CD4-positive, CD25-positive, alpha-beta regulatory T cell (primary cell): ENCODE measurements at places on chromosomes 3 and 15.
A peak's percentile ranks its signal among the peaks of the same experiment; 100 is the strongest.

DNA sequence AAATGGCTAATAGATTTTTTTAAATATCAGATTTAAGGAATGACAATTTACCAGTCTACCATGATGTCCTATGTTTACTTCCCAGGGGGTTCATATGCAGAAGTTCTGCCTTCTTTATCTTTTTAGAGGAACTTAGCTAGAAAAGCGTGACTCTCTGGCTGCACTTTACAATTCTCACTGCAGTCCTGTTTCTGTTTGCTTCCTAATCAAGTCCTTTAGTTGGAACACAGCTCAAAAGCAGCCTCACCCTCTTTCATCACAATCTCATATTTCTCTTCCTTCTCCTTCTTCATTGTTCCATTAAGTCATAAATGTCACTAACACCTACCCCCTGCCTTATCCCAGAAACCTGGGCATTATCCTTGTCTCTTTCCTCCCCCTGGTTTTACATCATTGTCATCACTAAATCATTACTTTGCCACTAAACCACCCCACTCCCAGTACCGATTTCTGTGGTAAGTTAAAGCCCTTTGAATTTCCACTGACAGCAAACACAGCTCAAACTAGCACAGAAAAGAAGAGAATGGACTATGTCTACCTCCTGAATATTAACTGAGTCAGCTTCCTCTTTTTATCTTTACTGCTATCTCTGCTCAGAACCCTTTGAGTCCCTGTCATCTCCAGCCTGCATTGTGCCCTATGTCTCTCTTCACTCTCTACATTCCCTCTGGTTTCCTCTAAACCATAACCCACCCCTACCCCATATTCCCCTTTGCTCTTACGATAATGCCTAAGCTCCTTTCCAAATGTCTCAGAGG lies 13.8 kb upstream of the PPP4R2 start:
- no peak for DNase-seq

DNA sequence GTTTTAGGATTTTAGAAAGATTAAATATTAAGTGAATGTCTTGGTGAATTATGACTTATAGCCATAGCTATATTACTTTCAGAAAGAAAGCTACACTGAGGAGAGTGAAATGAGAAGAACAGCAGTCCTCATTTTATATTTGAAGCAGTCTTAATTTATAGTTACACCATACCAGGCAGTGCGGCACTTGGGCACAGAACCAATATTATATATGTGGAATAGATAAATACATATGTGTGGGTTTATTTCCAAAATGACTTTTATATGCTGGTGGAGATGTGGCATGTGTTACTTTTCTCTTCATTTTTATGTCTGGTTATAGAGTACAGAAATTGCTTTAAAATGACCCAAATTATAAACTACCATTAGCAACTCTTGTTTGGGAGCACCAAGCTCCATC lies 759.5 kb downstream of the GRM7 start:
- DNase-seq: no peak

DNA sequence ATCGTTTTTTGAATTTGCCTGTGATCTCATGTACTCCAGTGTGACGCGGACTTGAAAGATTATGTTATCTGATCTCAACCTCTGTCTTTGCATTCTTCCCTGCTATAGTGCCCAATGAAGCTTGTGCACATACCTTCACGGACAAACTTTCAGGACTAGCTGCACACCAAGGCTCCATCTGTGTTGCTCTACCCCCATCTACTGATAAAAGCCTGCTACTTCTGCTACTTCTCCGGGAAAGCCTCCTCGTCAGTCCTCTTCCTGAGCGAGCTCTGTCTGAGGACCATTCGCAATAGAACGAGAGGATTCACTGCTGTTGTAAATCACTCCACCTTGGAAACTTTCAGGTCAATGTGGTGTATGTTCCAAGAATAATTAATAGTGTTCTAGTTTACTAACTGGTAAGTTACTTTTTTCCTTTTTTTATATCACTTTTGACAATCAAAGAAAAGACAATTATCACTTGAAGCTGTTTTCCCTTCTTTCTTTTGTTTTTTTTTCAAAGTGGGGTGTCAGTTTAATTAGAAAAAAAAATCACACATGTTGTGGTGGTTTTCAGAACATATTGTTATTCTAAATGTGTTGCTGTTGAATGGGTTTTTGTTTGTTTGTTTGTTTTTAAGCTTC lies 217.6 kb downstream of the ARRDC4 start:
- DNase-seq: peak; percentile 30

DNA sequence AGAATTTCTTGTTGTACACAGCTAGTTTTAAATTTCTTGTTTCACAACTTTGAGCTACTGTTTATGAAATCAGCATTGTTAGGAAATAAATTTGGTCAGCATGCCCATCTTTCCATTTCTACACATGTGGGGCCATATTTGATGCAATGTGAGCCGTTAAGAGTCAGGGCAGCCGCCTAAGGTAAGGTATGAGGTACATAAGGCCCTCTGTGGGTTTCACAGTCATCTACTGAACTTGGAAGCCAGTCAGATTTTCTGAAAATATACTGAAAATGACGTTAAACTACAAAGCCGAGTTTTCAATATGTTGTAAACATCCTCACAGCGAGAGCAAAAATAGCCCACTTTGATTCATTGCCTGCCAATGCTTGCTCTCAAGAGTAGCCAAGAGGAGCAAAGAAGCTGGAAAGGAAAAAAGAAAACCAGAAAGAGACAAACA lies 94.7 kb upstream of the PDZRN3 start:
- DNase-seq: no peak

- DNase-seq: no peak
These were observed 10.9 kb downstream of the NT5DC2 start for GRCh38 chr3:52522651-52523251.

DNA sequence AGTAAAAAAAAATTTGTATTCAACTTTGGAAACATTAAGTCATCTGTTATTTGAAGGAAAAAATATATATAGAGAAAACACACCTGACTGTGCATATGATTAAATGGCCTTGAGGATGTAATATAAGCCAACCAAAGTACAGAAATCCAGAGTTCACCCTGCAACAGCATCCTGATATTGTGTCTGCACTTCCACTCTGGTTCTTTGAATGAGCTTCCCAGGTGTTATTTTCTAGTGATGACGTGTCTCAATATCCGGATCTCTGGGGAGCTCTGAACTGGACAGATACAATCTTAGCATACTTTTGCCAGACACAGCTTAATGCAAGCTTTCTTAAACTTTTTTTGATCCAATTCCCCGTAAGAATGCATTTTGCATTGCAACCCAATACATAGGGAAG lies 19.5 kb upstream of the PIK3CB start:
- no peak for DNase-seq

DNA sequence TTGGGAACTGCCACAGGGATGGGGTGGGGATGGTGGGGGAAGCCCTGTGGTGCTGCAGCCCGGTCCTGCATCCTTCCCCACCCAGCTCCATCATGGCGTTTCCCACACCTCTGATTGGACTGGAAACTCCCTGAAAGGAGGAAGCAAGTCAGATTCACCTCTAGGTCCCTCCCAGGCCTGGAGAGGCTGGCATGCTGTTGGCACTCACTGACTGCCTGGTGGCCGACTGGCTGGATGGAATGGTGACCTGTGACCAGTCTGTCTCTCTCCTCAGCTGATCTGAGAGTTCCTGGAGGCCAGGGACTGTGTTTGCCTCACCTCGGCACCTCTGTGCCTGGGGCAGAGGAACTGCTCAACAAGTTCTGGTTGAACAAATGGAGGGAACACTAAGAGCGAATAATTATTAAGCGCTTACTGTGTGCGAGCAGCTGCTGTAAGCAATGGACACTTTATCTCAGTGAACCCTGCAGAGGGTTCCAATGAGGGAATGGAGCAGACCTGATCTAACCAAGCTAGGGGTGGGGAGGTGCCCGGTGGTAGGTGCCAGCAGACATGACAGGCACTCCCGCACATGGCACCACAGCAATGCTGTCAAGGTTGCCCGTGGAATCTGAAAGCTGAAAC lies 3.5 kb upstream of the HHATL start:
- no peak for DNase-seq

- DNase-seq: no peak
These were observed 25.6 kb upstream of the ZNF280D start for GRCh38 chr15:56758770-56759449.

GRCh38 chr3:172560026-172560425 lies 36.8 kb upstream of the TNFSF10 start:
- DNase-seq: no peak

- no peak for DNase-seq
These were observed 1287.1 kb upstream of the GBE1 start for GRCh38 chr3:83048556-83048955.

DNA sequence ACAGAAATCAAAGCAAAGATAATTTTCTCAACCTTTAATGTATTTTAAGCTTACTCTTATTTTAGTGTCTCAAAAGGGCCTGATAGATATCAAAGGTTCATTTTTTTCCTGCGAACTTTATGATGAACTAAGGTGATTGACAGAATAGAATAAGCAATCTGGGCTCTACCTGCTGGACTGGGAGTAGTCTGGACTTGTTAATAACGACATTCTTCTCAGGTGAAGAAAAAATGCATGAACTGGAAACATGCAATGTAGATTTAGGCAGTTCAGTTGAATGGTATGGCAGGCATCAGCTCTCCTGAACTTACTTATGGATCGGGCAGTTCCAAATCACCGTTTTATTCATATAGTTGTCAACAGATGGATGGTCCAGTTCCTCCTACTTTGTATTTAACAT lies 189.7 kb upstream of the ZBTB20 start:
- DNase-seq: no peak

DNA sequence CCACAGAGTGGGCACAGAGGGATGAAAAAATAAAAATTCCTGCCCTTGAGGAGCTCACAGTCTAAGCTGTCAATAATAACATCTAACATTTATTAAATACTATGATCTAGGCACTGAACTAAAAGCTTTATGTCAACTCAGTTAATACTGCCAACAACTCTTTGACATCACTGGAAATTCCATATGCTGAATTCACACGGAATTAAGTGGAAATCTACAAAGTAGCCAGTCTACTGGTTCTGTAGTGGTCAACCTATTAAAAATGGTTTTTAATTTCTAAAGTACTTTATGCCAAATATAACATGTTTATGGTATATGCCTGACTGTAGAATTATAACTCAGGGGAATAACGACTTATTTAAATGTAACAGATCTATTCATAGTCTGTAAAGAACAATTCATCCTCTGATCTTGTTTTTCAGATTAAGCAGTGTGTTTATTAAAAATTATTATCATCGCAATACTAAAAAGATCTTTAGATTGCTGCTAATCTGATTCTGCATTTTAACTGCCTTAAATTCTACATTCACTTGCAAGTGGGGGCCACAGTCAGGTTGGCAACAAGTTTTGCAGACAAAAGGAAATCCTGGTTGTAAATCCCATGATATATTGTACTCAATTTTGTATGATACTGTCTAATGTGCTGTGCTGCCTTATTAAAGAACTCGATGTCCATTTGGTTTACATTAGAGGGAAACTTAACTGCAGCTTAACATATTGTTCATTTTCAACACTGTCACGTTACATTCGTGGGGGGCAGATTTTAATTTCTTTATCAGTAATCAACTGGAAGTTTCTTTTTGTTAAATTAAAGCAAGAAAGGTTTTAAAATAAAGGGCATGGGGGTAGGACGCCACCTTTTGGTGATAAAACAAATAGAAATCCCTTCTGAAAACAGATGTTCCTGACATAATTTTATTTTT lies 2.6 kb upstream of the FOXP1 start:
- DNase-seq: peak; percentile 62

DNA sequence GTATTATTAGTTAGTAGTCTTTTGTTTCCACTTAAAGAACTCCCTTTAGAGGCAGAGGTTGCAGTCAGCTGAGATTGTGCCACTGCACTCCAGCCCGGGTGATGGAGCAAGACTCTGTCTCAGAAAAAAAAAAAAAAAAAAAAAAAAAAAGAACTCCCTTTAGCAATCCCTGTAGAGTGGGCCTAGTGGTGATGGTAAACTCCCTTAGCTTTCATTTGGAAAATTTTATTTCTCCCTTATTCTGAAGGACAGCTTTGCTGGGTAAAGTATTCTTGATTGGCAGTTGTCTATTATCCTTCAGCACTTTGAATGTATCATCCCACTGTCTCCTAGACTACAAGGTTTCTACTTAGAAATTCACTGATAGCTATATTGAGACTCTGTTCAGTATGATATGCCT lies 46.0 kb downstream of the RPL39L start:
- DNase-seq: no peak

DNA sequence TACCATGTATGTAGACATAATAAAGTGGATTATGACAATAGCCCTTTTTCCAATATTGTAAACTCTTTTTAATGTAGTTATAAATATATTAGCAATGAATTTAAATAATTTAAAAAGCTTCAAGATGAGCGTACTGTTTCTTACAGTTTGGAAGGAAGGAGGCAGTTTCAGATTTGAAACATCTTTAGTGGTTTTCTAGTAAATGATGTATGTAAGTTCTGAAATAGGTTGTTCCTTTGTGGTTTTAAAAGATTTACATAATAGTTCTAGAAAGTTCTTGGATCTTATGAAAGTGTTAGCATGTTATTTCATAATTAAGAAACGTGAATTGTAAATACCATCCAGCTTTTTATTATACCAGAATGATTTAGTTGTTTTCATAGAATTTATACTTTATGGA lies 16.0 kb downstream of the DNAJC19 start:
- no peak for DNase-seq

GRCh38 chr15:56981160-56981559 lies 62.7 kb downstream of the TCF12 start:
- DNase-seq: no peak

DNA sequence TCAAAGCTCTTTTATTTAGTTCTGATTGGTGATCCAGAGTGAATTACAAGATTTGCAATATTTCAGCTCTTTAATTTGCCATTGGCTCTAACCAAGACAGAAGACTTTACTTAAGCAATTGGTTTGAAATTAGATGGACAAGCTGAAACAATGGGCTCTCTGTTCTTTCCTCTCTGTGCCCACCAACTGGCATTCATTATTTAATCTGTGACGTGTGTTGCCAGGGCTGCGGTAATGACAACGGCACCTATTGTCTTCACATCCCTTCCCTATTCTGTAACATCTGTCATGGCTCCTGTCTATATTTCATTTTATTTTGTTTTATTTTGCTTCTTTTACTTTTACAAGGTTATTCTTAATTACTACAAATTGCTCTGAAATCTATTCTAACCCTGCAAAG lies 33.9 kb downstream of the PLD1 start:
- no peak for DNase-seq

DNA sequence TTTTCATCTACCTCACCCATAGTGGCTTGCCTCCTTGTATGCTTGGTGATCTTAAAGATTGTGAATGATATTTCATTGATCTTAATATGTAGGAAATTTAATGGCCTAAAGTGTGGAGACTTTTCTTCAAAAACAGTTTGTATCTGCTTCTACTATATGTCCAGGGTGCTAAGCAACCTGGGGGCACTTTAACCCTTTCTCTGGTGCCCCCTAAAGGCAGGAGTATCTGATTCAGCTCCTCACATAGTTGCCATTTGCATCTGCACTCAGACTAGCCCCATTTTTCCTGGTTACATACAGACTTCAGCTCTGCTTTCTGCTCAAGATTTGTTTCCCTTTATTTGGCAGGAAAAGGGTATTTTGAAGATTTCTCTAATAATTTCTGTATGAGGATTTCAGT lies 5.2 kb upstream of the PFN2 start:
- DNase-seq: no peak
